A549 (cell line): ENCODE measurements at places on chromosomes 5 and 9. TPM values are rescaled to one million over a fixed set of nuclear protein-coding genes. Genes with fewer than 3 reads are reported as not detected.

PCAT7 gene
- polyA plus RNA-seq: 2.0 to 2.3 TPM (median 2.1 TPM) in 3 replicates

- DNase-seq: peak; percentile 51
Observed at GRCh38 chr5:135569755-135570452, 8.9 kb downstream of the CXCL14 start.

ADAMTS2 gene
- 0.03 TPM in 1 of 3 replicates, not detected in the others for polyA plus RNA-seq

DNA sequence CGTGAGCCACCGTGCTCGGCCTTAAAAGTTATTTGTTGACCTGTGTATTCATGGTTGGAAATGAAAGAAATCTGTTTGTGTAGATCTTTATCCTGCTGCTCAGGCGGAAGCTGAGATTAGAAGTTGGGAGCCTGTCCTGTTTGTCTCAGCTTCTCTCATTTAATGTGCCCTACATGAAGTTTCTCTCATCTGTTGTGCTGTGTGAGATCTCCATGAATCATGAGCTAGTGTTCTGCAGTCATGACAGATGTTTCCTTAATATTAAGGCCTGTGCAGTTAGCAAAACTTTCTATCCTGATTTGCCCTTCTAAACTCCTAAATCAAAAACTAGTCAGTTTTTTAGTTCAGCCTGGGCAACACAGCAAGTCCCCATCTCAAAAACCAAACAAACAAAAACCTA is 59.5 kb downstream of the FAM78A start:
- DNase-seq: no peak

DNA sequence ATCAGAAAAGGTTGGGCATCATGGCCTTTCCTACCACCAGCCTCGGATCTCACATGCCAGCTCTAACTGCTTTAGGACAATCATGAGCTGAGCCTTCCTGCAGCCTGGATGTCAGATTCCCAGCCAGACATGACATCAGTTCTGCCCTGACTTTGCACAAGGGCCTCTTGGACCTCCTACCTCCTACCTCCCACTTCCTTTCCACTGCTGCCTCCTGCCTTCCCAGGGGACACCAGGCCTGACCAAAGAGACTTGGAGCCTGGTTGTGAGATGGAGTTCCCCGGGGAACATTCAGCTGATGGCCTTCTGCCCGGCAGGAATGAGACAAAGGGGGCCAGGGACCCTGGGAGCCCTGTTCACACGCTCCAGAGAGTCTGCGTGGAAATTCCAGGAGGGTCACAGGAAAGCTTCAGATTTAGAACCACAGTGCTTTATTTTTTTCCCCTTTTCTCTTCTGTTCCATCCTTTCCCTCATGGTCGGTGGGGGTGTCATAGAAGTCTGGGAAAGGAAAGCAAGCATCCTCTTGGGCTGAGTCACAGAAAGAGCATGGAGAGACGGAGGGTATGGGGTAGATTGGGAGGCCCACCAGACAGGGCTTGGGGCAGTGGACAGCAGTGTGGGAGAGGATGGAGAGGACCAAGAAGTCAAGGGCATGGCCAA is 35.4 kb upstream of the IL17B start:
- DNase-seq: no peak

DNA sequence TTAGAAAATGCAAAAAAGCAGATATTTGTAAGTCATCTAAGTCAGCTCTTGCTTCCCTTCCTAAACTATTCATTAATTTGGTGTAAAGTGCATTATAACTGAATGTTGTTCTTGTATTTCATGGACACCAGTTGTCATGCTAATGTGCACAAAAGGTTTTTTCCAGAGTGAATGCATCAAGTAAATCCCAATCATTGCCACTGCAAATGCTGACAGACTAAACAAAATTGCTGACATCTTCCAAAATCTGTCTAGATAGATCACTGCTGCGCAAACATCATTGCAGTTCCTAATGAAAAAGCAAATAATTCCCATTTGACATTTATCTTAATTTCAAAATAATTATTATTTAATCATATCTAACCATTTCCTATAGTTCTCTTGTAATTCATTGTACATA is 161.7 kb downstream of the PDE4D start:
- DNase-seq: no peak

- DNase-seq: no peak
Observed at GRCh38 chr5:33650911-33651310, 210.1 kb downstream of the TARS1 start.

GLRA1 gene
- not detected in 3 replicates for polyA plus RNA-seq

GTF2H2 gene
- 18.0 to 19.7 TPM (median 19.6 TPM) in 3 replicates for polyA plus RNA-seq

GRCh38 chr9:35906923-35907699 is 1.1 kb downstream of the HRCT1 start:
- no peak for DNase-seq

DNA sequence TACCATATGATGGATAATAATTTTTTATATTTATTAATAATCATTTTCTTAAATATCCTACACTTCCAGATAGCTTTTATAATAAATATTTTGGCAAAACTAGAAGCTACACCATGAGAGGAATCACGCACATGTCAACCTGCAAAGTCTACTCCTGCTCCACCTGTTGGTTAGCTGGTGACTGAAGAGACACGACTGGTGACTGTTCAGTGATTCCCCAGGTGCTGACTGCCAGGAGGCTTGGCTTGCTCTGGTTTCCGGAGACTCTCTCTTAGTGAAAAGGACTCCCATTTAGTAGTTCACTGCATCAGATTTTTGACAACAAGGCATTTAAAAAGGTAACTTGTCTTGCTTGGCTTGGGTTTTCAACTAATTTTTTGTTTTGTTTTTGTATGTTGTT is 20.9 kb downstream of the GZMA start:
- no peak for DNase-seq

DNA sequence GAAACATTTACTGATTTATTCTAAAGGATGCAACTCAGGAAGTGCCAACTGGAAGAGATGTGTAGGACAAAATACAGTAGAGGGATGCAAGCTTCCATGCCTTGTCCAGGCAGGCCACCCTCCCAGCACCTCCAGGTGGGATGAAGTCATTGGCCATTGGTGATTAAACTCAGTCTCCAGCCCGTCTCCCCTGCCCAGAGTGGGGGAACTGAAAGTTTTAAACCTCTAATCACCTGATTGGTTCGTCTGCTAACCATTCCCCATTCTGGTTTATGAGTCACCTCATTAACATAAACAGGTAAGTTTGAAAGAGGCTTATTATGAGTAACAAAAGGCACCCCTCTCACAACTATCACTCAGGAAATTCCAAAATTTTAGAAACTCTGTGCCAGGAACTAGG is 8.1 kb downstream of the TNFAIP8 start:
- no peak for DNase-seq

PCDHB10 gene
- polyA plus RNA-seq: 0.04 TPM in 1 of 3 replicates, not detected in the others

DNA sequence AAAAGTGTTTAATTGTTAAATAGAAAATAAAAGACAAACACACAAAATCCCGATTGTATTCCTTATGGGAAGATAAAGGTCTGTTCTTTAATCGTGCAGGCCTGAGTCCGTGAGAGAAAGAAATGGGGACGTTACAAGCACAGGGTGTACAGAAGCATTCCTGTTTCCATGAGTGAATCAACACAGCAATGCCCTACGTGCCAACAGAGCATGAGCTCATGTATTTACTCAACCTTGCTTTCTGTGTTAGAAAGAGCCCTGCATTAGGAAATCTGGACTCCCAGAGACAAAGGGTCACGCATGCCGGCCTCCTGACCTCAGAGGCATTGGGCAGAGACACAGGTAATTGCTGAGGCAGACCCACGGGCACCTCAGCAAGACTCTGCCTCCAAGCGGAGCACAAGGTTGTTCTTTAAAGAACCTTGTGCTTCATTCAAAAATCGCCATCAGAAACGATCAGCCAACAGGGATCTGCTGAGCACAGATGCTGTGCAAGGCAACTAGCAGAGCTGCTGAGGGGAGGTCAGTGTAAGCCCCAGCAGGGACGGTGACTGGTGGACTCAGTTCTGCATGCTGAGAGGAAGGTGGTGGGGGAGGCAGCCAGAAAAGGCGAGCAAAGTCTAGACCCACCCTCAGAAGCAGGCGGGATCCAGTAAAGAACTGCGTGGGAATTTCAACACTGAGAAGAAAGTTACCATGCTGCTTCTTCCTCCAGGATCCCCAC is 101.0 kb downstream of the TLE1 start:
- DNase-seq: peak; percentile 93

PCDHGA5 gene
- polyA plus RNA-seq: 0.09 to 0.18 TPM (median 0.13 TPM) in 3 replicates

BNIP1 gene
- 15.8 to 17.3 TPM (median 16.7 TPM) in 3 replicates for polyA plus RNA-seq

DNA sequence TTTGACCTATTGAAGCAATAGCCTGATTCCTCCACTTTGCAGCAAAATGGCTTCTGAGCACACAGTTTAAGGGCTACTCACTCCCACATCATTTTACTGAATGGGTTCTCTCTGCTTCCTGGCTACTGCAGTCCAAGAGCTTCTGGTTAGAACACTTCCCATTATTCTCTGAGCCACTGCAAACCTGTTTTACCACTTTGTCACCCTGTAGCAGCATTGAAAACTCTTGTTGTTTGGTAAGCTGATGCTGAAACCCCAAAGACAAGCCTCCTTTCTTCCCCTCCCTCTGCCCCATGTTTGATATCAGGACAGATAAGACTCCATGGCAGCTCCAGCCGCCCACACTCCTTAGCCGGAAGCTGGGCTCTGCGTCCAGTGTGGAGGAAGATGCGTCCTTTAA is 84.4 kb upstream of the RARS1 start:
- no peak for DNase-seq

GRCh38 chr5:173925449-173926071 is 37.4 kb downstream of the CPEB4 start:
- DNase-seq: peak; percentile 69

- DNase-seq: peak; percentile 71
Observed at GRCh38 chr5:139648205-139649081, at the start of gene CXXC5. TSS of gene CXXC5 (plus strand) at chr5:139648349. CDS start at chr5:139680524, 32,175 bp downstream.

- no peak for DNase-seq
Observed at GRCh38 chr9:91039125-91039834, 237.7 kb downstream of the SYK start.

SLCO6A1 gene
- polyA plus RNA-seq: not detected in 3 replicates

C7 gene
- polyA plus RNA-seq: not detected in 3 replicates

DNA sequence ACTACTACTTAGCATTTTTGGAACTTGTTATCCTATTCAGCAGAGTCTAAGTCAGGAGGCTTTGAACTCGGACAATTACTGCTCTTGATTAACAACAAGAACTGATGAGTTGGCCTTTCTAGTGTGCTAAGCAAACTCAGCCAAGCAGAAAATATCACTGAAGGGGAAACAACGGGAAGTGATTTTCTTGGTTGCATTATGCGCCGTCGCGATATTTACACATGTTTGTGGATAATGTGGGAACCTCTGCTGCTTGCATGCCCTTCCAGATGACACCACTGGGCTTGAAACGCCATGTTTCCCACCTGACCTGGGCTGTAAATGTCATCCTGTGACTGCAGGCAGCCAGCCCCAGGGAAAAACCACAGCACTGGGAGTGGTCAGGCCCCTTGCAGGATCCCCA is 205.5 kb downstream of the PAX5 start:
- DNase-seq: no peak

- no peak for DNase-seq
Observed at GRCh38 chr9:20563917-20564316, 58.4 kb downstream of the MLLT3 start.

PCDHA12 gene
- polyA plus RNA-seq: 2.5 TPM in 3 replicates

GRCh38 chr5:78221964-78222451 is 72.5 kb downstream of the AP3B1 start:
- DNase-seq: no peak

DNA sequence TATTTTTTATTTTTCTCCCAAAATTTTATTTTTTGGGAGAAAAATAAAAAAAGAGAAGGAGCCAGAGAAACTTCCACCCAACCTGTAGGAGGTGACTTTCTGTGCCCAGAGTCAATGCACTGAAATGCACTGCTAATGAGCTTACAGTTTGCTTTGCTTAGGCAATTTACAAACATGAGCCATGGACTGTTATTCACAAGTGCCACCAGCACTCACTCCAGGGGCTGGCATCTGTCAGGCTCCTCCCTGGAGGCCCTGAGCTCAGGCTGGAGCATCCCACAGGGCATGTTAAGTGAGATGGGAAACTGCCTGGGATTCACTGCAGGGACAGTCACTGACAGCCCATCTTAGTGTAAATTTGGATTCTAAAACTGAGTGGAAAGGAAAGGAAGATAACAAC is 74.9 kb downstream of the FANCC start:
- no peak for DNase-seq

IFNA4 gene
- not detected in 3 replicates for polyA plus RNA-seq

DNA sequence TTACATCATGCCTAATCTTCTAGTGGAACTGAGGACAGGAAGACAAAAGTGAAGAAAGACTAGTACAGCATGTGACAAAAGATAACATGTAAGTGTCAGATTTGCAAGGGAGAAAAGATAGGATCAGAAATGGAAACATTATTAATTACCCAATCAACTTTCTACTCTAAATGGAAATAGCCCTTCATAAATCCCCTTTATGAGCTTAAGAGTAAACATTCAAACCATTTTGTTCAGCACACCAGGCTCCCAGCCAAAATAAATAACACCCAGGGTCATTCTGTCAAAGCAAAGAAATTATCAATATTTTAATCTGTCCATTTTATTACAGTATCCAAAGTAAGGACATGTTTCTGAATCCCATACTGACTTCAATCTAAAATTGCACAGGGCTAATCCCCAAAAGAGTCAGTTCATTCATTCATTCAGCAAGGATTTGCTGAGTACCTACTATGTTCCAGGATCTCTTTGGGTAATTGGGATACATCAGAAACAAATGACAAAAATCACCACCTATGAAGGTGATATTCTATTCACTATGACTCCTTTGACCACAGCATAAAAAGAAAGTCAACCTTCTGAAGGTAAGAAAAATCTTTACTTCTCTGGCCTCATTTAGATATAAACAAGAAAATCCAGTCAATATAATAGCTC is 5.3 kb downstream of the PRELID2 start:
- DNase-seq: no peak

DNA sequence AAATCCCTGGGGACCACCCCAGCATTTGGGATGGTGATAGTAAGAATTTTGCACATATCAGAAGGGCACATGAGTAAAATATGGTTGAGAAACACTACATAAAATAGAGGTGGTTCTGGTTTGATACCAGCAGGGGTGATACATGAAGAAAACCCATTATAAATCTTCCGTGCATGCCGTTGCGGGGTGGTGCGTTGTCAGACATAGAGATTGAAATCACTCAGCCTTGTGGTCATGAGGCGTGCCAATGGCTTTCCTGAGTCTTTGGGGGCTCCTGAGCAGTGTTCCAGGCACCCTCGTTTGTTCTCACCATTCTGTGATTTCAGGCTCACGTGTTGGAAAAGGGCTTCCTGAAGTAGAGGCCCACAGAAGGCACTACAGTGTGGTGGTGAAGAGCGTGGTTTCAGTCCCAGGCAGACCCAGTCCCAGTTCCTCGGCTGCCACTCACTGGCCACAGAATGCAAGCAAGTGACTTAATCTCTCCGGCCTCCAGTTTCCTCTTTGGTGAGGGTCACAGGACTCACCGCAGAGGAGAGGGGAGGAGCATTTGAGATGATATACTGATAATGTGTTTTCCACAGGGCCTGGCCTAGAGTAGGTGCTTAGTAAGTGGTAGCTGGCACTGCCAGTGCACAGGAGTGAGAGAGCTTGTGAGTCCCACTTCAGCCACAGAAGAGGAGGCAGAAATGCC is 20.5 kb upstream of the GLRX start:
- no peak for DNase-seq

PCDHGC4 gene
- polyA plus RNA-seq: 0.03 TPM in 1 of 3 replicates, not detected in the others

- DNase-seq: no peak
Observed at GRCh38 chr5:137605411-137605810, 106.3 kb upstream of the SPOCK1 start.

HTR4 gene
- polyA plus RNA-seq: not detected in 3 replicates

PCDHB9 gene
- 0.01 to 0.13 TPM (median 0.11 TPM) in 3 replicates for polyA plus RNA-seq

GRCh38 chr5:60811105-60811504 is 33.0 kb downstream of the ELOVL7 start:
- DNase-seq: no peak

- DNase-seq: no peak
Observed at GRCh38 chr9:35407846-35408245, 82.1 kb upstream of the RUSC2 start.
